ENCODE measurements at places on chromosomes 6 and 20. TPM values are rescaled to one million over a fixed set of nuclear protein-coding genes. Genes with fewer than 3 reads are reported as not detected.

DNA sequence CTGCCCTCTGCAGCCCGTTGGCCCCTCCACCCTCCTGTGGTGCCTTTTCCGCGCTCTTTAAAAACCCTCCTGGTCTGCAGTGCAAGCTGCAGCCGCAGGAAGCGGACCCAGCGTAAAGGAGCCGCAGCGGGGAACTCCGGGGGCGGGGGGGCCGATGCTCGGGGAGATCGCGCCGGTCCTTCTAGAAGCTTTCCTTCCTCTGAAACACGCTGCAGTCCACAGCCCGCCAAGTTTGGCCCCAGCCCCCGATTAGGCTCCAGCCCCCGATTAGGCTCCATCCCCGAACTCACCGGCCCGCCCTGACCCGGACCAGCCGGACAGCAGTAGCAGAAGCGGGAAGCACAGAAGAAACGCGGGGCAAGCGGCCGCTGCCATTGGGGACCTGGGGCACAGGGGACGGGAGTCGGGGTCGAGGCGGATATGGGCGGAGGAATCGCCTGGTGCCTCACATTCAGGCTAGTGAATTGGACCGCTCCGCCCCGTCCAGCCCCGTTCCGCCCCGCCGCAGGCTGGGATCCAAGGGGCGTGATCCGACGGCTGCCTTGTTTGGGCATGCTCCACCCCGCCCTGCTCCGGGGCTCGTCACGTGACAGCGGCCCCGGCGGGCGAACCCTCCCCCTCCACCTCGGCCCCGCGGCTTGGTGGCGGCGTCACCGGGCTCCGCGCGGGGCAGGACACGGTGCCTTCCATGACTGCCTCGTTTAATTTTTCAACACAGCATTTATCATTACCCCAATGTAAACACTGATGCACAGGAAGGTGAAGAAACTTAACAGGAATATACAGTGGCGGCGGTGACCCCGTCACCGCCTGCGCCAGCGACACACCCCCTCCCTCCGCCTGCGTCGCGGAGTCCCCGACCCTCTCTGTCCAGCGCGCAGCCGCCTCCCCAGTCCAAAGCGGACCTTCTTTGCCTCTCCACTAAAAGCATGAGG is 20.3 kb downstream of the RAET1L start:
- peak; percentile 91 for DNase-seq

DNA sequence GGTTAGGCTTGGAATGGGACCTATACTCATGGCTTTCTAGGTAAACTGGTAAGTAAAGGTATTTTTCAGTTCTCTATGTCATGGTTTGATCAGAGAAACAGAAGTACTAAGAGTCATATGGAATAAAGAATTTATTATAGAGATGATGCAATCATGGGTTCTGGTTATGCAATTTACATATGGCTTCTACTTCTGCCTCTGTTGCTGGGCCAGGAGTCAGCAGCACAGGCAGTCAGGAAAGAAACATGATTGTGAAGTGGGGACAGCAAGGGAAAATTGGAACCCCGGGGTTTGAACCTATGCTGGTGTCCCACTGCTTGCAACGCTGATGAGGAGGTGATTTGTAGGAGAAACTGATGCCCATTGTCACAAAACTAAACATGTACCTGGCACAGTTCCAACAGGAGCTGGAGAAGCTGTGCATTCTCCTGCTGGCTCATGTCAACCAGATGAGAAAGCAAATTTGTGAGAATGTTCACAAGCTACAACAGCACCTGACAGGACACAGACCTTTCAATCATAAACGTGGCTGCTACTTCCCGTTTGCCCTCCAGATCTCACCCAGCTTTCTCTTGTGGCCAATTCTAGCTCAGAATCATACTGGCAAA is 887.1 kb downstream of the TFAP2A start:
- no peak for DNase-seq

DNA sequence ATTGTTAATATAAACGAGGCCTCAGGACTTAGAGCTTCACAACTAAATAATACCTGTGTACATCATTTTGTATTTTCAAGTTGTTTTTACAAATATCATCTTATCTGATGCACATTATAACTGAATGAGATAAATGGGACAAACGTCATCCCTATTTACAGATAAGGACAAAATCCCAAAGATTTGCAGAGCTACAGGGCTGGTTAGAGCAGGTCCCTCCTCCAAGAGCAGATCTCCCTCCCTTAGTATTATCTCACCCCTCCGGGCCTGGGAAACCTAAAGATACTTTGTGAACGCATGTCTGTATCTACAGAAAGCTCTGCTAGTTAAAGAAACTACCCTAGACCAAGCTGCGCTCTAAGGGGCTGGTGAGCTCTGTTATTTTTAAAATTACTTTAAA is 130.4 kb upstream of the PROKR2 start:
- no peak for DNase-seq

GRCh38 chr20:19212821-19213502 is 520 bp downstream of the SLC24A3 start:
- DNase-seq = peak; percentile 86

GRCh38 chr6:33165581-33166258 is 26.5 kb downstream of the COL11A2 start:
- no peak for DNase-seq

The CYP24A1 gene
- not detected for polyA plus RNA-seq

The POPDC3 gene
- 3.1 TPM for polyA plus RNA-seq

GRCh38 chr20:62336329-62336728 is 30.8 kb downstream of the LAMA5 start:
- no peak for DNase-seq

- no peak for DNase-seq
Measured at GRCh38 chr20:14918976-14919375, 581.6 kb upstream of the FLRT3 start.

Measured in ovary (tissue), 10 donors.